Mesenchymal stem cell (in vitro differentiated cells and primary cell): ENCODE measurements at places on chromosomes 5 and 9.

DNA sequence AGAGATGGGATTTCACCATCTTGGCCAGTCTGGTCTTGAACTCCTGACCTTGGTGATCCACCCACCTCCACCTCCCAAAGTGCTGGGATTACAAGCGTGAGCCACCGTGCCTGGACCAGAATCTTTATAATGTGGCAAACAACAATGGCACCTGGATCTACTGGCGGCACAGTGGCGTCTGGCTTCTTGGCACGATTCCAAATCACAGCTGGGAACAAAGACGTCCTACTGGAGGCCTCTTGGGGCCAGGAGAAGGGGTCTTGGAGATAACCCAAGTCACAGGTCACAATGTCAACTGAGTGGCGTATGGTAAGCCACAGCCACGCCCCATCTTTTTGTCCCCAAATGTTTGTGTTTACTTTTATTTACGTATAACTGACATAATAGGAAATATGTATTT lies 77.8 kb upstream of the RAPGEF1 start:
- no peak for DNase-seq

DNA sequence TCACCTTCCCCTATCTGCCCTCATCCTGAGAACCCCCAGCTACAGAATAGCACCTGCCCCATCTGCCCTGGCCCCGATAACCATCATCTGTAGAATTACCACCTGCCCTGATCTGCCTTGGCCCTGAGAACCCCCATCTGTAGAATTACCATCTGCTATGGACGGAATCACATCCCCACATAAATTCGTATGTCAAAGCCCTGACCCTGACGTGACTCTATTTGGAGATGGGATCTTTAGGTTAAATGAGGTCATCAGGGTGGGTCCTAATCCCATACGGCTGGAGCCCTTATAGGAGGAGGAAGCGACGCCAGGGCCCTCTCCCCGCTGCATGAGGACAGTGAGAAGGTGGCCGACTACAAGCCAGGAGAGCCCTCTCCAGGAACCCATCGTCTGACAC lies 32.6 kb downstream of the SARDH start:
- DNase-seq = no peak

- no peak for DNase-seq
Observed at GRCh38 chr5:132233811-132234683, 6.4 kb upstream of the P4HA2 start.

DNA sequence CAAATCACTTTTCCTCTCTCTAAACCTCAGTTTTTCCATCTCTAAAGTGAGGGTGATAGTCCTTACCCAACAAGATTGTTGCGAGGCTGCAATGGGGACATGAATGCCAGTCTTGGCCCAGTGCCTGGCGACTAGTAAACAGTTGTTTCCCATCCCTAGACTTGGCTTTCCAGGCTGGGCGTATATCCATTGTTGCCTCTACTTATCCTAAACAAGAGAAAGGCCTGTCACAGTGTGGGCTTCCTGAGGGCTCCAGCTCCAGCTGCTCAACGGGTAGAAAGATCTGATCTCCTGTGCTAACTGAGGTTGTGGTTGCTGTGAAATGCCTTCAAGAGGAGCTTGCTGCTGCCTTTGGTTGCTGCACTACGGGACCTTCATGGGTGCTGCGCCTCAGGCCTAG lies 142.0 kb downstream of the NSG2 start:
- DNase-seq = no peak

DNA sequence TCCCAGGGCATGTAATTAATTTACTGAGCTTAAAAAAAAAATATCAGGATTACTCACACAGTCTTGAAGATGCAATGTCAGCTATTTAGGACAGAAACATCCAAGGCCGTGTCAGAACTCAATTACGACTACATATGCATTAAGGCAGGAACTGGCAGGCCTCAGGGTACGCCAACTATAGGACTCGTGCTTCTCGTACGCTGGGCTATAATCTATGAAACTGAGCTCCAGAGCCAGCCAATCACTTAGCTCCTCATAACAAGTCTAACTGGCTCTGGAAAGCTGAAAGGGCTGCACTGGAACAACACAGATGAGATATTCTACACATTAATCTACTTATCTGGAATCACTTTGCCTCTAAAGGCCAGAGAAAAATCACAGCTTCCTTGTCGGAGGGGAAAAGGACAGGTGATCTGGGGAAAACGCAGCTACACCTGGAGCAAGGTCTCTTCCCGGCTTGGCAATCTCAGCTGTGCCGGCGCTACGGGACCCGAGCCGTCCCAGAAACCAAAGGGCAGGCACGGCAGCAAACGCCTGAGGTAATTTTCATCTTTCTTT lies 212.0 kb downstream of the DEPDC1B start:
- DNase-seq = peak; percentile 51

DNA sequence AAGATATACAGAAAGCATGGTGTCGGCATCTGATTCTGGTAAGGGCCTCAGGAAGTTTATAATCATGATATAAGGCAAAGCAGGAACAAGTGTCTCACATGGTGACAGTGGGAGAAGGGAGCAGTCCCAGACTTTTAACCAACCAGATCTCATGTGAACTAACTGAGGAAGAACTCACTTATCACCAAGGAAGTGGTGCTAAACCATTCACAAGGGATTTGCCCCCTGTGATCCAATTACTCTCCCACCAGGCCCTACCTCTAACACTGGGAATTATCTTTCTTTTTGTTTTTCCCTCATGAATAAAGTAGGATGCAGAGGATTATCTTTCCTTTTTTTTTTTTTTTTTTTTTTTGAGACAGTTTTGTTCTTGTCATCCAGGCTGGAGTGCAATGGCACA lies 123.4 kb upstream of the LRRTM2 start:
- DNase-seq = no peak

DNA sequence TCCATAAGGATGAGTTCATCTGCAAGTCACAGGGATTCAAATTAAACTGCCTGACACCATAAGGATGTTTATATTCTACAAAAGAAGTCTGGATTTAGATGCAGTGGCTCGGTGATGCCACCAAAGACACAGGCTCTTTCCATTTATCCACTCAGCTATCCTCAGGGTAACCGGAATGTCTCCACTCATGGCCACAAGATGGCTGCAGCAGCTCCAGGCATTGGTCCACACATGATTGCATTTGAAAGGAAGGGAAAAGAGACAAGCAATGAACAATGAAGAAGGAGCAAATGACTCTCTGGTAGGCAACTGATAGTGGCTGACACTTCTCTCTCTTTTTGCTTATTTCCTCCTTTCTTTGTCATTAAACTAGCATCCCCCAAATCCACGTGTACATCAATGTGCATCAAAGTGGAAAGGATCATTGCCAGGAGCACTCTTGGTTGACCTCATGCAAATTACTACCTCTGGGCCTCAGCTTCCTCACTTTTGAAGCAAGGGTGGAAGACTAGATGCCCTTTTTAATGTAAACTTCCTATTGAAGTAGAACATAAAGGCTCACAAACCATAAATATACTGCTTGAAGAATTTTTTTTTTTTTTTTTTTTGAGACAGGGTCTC lies 7.2 kb upstream of the SNX30 start:
- DNase-seq = no peak

DNA sequence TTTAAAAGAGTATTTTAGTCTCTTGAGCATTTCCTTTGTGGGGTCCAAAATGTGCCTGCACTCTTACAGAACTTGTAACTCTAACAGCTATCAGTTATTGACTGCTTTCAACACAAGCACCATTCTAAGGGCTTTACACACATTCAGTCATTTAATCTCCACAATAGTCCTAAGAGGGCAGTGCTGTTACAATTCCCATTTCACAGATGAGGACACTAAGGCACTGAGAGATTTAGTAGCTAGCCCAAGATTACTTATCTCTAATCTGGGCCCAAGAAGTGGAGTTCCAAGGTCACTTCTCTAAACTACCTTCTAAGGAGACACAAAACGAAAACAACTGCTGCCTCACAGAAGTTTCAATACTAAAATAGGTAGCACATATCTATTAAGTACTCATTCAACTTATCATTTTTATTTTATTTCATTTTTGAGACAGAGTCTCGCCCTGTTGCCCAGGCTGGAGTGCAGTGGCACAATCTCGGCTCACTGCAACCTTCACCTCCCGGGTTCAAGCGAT lies 275.2 kb downstream of the CWC27 start:
- no peak for DNase-seq

- DNase-seq = peak; percentile 75
Observed at GRCh38 chr5:42579320-42579719, 156.1 kb downstream of the GHR start.

DNA sequence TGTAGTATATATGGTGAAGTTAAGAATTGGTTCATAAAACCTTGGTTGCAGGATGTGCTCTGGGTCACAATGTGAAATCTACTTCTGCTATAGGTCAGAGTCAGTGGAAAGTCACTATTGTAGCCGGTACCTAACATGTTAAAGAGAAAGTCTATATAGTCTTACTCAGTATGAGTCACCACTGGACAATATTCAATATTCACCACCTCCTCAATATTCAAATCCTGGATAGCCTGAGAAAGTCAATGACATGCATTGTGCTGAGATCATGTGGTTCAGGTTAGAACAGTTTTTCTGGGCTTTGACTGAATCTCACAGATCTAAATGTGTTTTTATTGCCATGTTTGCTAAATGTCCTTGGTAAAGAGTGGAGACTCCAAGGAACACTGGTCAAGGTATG lies 108.8 kb downstream of the HMHB1 start:
- no peak for DNase-seq

DNA sequence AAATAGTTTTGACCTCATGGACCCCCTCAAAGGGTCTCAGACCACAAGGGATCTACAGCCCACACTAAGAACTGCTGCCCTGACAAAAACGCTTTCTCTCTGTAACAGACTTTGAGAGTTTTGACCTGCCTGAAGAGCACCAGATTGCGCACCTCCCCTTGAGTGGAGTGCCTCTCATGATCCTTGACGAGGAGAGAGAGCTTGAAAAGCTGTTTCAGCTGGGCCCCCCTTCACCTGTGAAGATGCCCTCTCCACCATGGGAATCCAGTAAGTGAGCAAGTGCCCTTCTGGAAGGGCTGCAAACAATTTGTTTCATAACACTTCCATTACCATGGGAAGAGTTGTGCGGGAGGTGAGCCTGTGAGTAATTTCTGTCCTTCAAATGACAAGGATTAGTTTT lies 6.0 kb downstream of the PTTG1 start:
- no peak for DNase-seq

GRCh38 chr9:98929071-98929470 lies 14.6 kb upstream of the COL15A1 start:
- no peak for DNase-seq

DNA sequence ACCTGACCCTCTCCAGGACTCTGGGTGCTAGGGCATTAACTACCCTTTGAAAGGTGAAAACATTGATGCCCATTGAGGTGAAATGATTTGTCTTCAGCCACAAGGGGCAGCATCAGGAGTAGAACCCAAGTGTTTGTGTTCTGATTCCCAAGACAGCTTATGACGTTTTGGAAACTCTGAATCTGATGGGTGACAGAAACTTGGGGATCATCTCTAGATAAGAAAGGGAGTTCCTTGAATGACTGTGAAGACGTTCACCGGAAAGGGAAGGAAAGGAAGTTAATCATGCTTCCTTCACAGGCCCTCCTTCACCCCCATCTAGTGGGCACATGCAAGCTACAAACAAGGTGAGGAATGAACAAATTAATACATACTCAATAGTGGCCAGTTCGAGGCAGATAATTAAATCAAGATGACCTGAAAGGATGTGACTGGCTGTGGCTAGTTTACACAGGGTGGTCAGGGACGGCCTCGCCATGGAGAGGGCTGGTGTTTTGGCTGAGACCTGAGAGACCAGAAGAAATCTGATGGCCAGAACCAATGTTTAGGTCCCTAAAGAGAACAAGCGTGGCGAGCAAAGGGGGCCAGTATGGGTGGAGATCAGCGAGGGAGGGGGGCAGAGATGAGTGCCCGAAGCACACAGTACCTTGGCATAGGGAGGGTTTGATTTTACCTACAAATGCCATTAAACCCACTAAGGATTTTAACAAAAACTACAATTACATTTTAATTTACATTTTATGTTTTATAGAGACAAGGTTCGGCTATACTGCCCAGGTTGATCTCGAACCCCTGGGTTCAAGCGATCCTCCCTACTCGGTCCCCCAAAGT lies 937 bp upstream of the SLC26A2 start:
- peak; percentile 93 for DNase-seq

GRCh38 chr9:99948896-99949295 lies 42.4 kb downstream of the STX17 start:
- no peak for DNase-seq

DNA sequence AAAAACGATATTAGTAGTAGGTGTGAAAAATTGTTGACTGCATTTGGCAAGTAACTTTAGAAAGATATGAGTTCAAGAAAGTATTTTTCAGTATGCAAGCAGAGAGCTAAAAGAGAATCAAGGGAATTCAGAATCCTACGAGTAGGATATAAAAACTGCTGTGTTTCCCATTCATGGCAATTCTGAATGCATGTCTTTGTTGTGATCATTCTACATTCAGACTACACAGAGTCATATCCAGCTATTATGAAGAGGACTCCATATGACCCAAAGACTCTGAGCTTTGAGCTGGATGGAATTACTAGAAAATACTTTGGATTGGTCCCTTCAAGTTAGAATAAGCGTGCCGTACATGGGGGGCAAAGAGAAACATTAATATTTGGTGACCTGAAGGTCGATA lies 12.0 kb downstream of the IFNE start:
- no peak for DNase-seq

DNA sequence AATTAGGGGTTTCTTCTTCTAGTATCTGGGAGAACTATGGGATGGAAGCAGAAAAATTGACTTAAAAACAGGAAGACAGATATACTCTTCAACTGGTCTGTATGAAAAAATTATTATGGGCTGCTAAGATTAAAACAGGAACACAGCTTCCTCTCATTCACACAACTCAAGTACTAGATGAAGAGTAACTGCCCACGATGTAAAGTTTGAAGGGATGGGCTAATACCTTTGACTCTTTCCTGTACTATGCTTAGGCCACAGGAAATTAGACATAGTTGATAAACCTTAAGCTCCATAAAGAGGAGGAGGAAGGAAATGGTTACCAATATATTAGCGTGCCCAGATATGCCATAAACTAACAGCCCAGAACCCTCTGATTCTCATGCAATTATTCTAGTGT lies 88.6 kb downstream of the ANKRD31 start:
- DNase-seq = no peak

- no peak for DNase-seq
Observed at GRCh38 chr5:139759219-139759721, 36.3 kb upstream of the PSD2 start.
